ENCODE measurements at places on chromosomes 1 and 21.
A peak's percentile ranks its signal among the peaks of the same experiment; 100 is the strongest.

GRCh38 chr1:198056255-198056654, 100.5 kb upstream of the NEK7 start:
- DNase-seq: no peak

GRCh38 chr1:76227621-76228020, 153.1 kb downstream of the ST6GALNAC3 start:
- no peak for DNase-seq

GRCh38 chr1:171221665-171222591, 26.4 kb upstream of the FMO1 start:
- DNase-seq: no peak

- DNase-seq: no peak
Measured at GRCh38 chr1:7421471-7422075, 349.5 kb upstream of the VAMP3 start.

- no peak for DNase-seq
Measured at GRCh38 chr1:234833646-234834045, 223.7 kb upstream of the IRF2BP2 start.

GRCh38 chr1:150846473-150847146, 29.8 kb downstream of the ARNT start:
- DNase-seq: no peak

DNA sequence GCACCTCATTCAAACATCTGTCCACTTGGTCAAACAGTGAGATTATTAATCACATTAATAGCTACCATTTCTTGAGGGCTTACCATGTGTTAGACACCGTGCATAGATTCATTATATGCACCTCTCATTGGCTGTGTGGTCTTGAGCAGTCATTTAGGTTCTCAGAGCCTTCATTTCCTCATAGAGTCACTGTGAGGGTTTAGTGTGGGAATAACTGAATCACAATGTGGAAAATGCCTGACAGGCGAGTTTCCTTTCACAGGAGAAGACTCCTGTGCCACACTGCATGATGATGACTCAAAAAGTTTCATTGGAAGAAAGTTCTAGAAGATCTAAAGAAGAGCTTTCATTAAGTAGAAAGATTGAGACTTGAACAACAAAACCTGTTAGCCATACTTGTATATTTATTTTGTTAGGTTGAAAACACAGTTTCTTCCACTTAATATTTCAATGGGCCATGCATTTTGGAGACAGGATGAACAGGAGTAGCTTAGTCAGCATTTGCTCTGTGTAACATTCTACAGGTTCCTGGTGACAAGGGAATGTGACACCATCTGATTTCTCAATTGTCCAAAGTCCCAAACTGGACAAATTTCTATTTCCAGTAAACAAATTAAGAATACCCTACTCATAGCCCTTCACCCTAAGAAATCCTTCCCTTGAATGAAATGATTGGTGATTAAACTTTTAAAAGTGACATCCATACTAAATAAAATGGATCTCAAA, 45.7 kb downstream of the FYB2 start:
- no peak for DNase-seq

- DNase-seq: no peak
Measured at GRCh38 chr1:234040446-234041317, 136.2 kb downstream of the SLC35F3 start.

DNA sequence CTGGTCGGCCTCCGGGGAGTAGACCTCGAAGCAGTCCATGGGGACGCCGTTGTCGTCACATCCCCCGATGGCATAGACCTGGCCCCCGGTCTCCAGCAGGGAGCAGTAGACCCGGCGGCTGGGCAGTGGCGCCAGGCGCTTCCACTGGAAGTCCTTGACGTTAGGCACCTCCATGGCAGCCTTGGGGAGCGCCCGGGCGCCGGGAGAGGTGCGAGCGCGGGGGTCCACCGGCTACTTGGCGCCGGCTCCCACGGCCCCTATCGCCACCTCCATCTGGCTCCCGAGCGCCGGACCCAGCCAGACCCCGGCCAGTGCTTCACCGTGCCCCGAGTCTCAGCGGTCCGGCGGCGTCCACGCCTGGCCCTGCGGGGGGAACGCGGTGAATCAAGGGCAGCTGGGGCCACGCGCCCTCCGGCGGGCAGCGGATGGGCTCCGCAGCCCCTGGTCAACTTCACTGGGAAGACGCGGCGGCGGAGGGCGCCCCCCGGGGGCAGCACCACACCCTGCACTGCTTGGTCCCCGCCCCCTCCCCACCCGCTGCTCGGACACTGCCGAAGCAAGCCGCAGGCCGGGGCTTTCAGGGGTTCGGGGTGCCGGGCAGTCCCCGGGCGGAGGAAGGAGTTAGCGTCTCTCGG, 13.2 kb downstream of the KLHDC8A start:
- DNase-seq: no peak

DNA sequence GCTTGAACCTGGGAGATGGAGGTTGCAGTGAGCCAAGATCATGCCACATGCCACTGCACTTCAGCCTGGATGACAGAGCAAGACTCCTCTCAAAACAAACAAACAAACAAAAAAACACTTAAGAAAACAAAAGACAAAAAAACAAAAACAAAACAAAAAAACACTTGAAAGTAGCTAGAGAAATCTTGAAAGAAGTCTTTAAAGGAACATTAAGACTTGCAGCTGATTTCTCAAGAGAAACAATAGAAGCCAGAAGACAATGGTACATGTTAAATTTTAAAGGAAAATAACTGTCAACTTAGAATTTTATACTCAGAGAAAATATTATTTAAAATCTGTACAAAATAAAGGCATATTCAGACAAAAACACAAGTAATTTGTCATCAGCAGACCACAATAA, 71.3 kb downstream of the HLX start:
- no peak for DNase-seq

DNA sequence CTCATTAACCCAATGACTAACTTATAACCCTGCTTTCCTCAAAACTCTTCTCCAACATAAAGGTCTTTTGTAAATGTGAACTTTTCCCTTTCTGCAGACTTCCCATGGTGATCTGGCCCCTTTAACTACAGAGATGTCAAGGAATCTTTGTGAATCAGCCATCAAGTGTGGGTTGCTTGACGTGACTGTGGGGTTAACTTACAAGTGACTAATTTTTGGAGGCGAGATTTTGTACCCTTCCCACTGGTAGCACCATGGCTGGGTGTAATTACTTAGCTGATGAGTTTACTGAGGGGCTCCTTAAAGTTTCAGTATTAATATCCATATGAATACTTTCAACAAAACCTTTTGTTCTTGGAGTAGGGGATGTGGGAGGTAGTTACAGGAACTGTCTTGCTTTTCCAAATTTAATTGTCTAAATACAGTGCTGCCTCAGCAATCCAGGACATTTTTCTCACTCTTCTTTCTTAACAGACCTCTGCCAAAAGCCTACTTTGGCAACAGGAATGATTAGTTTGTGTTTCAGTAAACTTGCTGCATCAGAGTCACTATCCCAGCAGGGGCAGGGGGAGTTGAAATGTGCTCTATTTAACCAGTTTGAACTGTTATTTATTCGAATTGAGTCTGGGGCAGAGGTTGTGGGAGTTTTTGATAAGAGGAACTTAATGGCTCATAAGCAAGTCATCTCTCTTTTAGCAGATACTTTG, 217.3 kb upstream of the FGGY start:
- no peak for DNase-seq

DNA sequence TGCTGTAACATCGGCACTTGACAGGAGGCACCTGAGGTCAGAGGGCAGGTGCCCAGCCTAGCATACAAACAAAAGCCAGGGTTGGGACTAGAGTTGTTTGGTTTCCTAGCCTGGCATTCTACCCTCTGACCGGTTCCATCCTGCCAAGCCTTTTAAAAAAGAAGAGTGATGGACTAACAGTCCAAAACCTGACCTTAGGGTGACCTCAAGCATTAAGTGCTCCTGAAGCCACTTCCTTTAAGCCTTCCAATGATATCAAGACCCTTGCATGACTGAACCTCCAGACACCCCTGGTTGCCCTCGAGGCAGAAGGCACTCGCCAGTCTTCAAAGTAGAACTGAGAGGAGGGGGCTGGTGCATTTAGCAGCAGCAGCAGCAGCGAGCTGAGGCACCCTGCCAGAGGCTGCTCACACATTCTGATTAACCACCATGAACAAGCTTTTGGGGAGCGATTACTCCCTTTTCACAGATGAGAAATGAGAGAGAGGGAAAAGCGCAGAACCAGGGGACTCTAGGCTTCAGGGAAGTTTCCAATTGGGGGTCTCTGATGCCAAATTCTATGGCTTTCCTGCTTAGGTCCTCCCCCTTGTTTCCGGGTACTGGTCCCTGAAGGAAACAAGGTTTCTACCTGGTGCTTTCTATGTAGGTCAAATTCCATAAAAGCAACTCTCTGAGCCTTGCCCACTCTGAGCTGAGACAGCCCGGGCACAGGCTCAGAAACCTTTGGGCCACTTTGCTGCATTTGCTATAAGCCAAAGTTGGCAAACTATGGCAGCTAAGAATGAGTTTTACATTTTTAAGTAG, 9.2 kb downstream of the SLC2A1 start:
- DNase-seq: no peak

- DNase-seq: no peak
Measured at GRCh38 chr21:45376459-45377324, 28.3 kb upstream of the COL18A1 start.

GRCh38 chr1:97307151-97307550, 585.6 kb downstream of the PTBP2 start:
- DNase-seq: no peak

GRCh38 chr1:158102881-158103674, 77.6 kb upstream of the CD1D start:
- no peak for DNase-seq

GRCh38 chr1:26102526-26102925, 9.1 kb upstream of the PDIK1L start:
- DNase-seq: no peak

GRCh38 chr1:227541129-227541528, 22.2 kb upstream of the ZNF678 start:
- DNase-seq: no peak

GRCh38 chr1:160069460-160070231, at the start of gene KCNJ10:
TSS of gene KCNJ10 (minus strand) at chr1:160070160. CDS start at chr1:160042532, 27,628 bp downstream.
- DNase-seq: no peak

DNA sequence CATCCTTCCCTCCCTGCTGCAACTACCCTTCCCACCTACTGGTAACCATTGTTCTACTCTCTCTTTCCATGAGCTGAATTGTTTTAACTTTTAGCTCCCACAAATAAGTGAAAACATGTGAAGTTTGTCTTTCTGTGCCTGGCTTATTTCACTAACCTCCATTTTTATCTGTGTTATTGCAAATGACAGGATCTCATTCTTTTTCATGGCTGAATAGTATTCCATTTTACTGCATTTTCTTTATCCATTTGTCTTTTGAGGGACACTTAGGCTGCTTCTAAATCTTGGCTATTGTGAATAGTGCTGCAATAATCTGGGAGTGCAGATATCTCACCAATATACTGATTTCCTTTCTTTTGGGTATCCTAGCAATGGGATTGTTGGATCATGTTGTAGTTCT, 80.6 kb downstream of the NOS1AP start:
- DNase-seq: no peak

DNA sequence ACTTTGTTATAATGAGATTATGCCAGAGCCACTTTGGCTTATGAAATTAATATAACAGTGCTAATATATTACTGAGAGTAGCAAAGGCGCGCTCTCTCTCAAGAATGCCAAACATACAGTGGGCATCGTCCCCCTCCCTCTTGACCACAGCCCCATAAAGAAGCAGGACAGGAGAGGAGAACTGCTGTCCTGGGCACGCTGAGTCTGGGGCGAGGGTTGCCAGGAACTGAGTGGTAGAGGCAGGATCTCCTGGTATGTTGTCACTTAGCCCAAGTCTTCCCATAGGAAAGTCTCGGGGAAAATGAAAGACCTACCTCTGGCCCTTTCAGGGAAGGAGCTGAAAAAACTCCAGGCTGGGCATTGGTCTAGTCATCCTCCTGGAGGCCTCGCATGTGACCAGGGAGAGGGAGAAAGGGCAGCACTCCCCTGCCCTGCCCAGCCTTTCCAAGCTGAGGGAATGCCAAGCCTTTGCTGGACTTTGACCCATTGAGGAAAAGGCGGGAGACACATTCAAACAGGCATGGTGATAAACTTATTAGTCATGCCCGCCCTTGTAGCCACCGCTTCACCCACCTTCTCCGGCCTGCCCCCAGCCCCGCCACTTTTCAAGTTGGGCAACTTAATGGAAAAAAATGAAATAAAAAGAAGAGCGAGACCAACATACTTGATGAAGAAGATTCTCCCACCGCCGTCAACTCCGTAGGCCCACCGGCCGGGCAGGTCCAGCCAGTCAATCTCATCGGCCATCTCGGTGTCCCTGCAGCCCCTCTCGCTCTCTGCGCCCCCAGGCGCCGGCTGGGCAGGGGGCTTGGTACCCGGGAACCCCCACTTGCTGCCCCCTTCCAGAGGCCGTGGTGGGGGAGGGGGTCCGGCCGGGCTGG, 17.4 kb upstream of the PLEKHA6 start:
- no peak for DNase-seq

- DNase-seq: peak; percentile 22
Measured at GRCh38 chr1:12052008-12052573, 11.0 kb upstream of the TNFRSF8 start.

- DNase-seq: no peak
Measured at GRCh38 chr1:112445596-112445995, 49.6 kb downstream of the CTTNBP2NL start.

DNA sequence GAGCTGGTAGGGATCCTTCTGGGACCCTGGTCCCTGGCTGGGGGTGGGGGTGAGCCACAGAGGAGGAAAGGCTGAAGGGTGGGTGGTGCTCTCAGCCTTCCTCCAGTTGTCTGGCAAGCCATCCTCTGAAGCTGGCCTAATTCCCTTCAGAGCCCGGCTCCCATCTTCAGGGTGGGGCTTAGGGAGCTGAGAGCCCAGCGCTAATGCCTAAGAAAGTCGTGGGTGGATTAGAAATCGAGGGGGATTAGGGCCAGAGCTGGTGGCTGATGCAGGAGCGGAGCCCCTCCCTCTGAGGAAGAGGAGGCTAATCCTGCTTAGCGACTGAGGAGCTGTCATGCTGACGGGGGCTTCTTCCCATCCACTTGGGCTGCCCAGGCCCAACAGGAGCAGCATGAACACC, 30.8 kb upstream of the DMBX1 start:
- no peak for DNase-seq

DNA sequence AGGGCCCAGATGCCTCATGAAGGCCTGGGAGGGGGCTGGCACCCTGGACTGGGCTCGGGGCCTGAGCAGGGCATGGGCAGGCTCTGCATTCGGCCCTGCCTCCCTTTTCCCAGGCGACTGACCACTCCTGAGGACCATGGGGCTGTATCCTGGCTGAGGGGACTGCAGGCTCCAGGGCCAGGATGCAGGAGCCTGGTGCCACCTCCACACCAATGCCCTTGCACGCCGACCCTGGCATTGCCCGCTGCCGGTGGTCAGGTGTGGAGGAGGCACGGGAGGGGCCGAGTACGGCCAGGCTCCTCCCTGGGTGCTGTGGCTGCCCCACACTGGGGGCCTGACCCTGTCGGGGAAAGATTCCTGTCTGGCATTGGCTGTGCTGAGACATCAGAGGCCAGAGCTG, 128.9 kb downstream of the SIK1 start:
- DNase-seq: no peak

GRCh38 chr1:25150985-25151495, 81.3 kb downstream of the SYF2 start:
- no peak for DNase-seq

DNA sequence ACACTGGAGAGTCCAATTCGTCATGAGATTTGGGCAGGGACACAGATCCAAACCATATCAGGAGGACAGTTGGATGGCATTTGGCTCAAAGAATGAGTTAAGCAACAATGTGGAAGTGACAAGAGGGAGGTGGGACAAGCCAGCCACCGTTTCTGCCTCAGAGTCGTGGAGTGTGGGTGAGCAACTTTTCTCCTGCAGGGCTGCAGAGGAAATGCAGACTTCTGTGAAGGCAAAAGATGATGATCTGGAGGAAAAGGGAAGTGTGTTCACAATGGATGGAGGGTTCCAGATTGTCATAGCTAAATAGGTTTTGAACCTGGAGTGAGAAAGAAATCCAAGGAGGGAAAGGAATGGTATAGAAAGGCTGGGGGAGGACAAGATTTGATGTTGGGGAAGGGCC, 16.4 kb upstream of the KANK4 start:
- no peak for DNase-seq
